ENCODE measurements at places on chromosomes 4 and X.

GRCh38 chrX:136166221-136166855 lies 19.0 kb downstream of the FHL1 start:
- no peak for DNase-seq

DNA sequence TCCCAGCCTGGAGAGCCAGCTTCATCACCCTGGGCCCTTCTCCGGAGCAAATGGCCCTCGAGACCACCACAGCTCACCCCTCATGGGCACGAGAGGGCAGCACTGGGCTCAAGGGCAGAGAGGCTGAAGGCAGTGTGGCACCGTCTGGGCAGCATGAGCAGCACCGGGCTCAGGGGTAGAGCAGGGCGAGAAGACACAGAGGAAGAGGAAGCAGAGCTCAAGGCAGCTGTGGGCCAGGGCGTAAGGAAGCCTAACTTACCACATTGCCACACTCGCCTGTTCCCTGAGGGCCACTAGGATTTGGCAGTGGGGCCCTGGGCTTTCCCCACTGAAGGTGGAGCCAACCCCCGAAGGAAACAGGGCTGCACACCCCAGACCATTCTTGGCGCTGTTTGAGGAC lies 15.5 kb downstream of the ZNF185 start:
- no peak for DNase-seq

DNA sequence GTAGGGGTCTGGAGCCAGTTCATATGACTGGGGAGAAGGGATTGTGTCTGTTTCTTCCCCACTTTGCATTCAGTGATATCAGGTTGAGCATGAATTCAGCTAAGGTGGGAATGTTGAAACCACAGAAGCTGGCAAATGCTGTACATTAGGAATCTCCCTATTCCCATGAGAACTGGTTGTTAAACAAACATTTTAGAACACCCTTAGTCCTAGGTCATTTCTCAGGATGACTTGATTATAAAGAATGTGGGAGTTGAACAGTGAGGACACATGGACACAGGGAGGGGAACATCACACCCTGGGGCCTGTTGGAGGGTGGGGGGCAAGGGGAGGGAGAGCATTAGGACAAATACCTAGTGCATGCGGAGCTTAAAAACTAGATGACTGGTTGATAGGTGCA lies 62.6 kb upstream of the LIMCH1 start:
- DNase-seq: no peak

- DNase-seq: no peak
These were observed 89.6 kb downstream of the SCD5 start for GRCh38 chr4:82708982-82709381.

- DNase-seq: peak; percentile 8
These were observed 548 bp downstream of the TMEM164 start for GRCh38 chrX:110003167-110004156.

GRCh38 chr4:120156120-120156718 lies 89.6 kb upstream of the MAD2L1 start:
- DNase-seq: peak; percentile 60

DNA sequence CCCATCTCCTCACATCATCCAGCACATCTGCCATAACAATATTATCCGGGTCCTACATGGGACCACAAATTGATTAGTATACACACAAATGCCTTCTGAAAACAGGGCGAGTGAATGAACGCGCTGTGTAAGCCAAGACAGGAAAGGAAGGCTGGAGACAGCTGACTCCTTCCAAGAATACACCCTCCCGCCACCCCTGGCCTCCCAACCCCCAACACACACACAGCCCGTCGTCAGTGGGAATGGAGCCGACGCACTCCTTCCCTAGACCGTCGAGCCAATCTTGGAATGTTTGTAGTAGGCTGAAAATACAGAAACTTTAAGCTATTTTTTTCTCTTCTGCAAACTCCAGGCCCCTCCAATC lies 319 bp upstream of the MAGEH1 start:
- DNase-seq: peak; percentile 1

DNA sequence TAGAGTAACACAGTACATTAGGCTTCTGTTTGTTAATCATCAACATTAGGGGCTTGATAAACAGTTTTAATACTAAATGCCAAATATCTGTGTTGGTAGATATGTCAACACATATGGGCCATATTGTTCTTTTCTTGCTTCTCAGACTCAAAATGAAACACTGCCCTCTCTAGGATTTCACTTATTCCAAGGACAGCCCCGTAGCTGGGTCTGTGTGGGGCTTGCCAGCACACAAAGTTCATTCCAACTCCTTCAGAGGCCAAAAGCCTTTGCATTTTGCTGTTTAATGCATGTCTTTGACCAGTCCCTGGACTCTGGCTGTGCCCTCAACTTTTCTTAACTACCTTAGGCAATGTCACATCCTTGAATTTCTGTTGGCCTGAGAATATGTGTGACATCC lies 102.0 kb upstream of the ZNF827 start:
- no peak for DNase-seq

- DNase-seq: no peak
These were observed 4.4 kb downstream of the GABRE start for GRCh38 chrX:151970027-151970426.

DNA sequence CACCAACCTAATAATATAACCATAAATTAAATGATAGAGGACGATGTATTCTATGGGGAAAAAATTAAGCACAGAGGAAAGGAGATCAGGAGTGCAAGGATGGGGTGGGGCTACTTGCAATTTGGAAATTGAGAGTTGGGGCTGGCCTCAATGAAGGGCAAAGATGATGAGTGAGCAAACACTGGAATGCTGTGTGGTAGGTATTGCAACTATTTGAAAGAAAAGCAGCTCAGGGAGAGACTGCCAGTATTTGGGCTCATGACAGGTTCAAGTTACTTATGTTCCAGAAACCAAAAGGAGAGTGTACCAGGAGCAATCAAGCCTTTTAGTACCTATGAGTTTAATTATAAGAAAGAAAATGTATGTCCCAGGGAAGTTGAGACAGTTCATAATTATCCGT lies 47.4 kb downstream of the ASIC5 start:
- no peak for DNase-seq

DNA sequence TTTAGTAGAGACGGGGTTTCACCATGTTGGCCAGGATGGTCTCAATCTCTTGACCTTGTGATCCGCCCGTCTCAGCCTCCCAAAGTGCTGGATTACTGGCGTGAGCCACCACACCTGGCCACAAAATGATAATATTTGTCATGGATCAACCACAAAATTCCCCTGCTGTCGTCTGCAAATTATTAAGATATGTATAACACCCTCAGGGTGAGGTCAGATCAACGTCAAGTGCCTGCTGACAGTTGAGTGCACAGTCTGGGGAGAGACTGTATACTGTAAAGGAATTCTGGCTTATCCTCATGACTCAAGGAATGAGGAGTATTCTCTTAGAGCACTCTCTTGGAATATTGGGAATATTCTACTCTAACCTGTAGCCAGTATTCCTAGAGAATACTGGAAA lies 11.2 kb downstream of the EPGN start:
- DNase-seq: no peak

DNA sequence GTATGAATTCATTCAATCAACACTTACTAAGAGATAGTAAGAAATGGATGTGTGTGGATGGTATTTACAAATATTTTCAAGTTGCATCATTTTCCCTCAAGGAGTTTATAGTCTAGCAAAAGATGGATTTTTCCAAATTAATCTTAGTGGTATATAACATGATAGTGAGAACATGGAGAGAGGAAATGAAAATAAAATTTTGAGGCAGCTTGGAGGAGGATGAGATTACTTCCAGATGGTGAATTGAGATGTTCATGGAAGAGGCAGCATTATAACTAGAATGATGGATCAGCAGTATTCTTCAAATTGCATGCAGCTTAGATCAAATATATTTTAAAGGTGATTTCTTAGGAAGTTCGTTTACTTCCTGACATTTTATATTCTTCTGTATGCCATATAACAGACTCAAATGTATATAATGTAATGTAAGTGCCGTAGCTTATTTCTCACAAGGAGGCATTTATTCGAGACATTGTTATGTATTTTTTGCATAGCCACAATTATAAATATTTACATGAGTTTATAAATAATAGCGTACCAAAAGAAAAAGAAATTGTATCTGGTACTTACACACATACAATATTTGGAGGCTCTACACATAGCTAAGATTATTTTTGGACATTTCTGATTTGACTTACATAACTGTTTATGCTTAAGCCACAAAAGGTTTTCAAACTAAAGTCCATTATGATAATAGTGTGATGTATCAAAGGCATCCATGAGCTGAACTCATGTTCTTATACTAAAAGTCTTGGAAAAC lies 439.4 kb downstream of the SPRY1 start:
- DNase-seq: no peak

DNA sequence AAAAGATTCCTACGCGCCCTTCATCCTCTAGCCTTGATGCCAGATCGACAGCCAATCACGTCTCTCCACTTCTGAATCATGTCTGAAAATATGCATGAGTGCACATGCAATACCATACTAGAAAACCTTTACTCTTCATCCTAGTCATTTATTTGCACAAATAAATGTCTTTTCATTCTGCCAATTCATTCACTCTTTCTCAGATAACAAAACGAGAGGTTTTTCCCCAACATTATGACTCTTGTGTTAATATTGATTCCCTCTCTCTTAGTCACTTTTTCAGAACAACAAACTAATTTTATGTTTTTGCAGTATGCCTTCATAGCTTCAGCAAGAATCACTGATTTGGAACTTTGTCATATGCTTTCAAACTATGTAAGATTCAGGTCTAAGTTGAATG lies 549.4 kb upstream of the GALNT7 start:
- no peak for DNase-seq

GRCh38 chr4:80814266-80814665 lies 216.2 kb upstream of the BMP3 start:
- DNase-seq: no peak

DNA sequence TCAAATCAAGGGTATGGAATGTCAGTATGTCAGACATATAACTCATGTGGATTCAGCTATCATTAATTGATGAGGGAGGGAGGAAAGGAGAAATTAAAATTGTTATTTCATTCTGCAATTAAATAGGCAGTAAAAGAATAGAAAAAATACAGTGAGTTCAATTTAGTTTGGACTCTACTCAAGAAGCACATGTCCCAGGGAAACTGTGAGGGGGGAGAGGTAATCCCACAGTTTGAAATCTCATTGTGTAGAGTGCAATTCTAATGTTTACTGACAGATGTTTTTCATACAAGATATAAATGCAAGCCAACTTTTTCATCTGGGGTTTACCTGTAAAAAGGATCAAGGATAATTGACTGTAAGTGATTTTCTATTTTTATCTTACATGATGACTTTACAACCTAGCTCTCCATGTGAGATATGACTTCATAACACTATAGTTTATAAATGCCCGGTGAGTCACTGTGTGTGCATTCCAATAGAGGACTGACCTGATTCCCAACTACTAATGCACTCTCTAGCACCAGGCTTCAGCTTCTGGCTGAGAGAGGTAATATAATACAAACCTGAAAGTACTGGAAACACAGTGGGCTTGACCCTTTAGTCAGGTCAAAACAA lies 35.2 kb upstream of the SCD5 start:
- DNase-seq: no peak

DNA sequence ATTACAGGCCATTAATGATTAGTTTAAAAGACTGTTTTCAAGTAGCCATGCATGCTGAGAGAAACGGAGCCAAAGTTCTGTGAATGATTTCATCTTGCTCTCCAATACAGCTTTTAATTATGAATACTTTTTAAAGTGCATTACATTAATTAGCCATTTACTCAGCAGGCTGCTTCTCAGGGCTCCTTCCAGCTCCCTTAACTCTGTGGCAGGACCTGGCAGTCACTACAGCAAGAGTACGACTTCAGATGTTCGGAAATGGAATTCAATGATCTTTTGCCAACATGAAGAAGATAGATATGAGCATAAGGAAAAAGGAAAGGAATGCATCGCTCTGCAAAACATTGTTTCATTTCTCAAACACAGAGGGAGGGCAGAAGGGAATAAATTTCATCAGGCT lies 987.2 kb downstream of the PDHA2 start:
- no peak for DNase-seq

DNA sequence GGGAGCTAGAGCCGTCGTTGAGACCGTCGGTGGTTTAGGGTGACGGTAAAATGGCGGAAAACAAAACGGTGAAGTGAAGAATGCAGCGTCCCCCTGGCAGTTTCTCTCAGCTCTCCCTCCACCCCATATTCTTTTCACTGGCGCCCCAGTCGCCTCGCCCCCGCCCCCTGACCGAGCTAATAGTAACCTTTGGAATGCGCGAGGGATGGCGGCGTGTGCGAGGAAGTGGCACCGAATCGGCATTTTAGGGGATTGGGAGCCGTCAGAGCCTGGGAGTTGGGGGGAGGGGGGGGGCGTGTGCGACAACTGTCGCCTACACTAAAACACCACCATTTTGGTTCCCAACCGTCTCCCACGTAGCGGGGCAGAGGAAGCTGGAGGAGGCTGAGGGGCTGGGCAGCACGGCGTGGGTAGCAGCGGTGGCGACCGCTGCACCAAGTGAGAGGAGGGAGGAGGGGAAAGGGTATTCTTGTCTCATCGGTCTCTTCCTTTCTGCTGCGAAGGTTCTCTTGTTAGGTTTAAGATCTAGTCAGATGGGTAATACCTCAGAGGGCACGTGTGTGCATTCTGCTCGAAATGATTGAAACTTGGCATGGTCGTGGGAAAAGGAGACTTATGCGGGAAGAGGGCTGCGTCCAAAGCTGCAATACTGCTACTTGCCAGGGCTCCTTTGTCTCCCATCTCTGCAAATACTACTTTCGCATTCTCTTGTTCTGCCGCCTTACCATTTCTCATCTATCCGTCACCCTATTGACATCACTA lies 840 bp downstream of the ZNF711 start:
- no peak for DNase-seq

DNA sequence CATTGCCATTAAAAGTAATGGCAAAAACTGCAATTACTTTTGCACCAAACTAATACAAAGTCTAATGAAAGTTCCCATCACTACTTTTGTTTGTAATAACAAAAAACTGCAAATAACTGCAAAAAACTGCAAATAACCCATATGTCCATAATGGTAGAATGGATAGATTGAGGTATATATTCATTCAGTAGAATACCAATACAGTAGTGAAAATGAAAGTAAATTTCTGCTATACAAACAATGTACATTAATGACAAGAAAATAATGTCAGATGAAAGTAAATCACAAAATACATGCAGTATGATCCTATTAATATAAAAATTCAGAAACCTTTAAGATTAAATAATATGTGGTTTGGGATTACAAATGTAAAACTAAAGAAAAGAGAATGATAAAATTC lies 41.3 kb upstream of the CEP135 start:
- no peak for DNase-seq
